ENCODE measurements at places on chromosomes 1 and 21. TPM values are rescaled to one million over a fixed set of nuclear protein-coding genes. Genes with fewer than 3 reads are reported as not detected.

- DNase-seq: no peak
Measured at GRCh38 chr1:242219298-242219901, 220.5 kb upstream of the MAP1LC3C start.

DNA sequence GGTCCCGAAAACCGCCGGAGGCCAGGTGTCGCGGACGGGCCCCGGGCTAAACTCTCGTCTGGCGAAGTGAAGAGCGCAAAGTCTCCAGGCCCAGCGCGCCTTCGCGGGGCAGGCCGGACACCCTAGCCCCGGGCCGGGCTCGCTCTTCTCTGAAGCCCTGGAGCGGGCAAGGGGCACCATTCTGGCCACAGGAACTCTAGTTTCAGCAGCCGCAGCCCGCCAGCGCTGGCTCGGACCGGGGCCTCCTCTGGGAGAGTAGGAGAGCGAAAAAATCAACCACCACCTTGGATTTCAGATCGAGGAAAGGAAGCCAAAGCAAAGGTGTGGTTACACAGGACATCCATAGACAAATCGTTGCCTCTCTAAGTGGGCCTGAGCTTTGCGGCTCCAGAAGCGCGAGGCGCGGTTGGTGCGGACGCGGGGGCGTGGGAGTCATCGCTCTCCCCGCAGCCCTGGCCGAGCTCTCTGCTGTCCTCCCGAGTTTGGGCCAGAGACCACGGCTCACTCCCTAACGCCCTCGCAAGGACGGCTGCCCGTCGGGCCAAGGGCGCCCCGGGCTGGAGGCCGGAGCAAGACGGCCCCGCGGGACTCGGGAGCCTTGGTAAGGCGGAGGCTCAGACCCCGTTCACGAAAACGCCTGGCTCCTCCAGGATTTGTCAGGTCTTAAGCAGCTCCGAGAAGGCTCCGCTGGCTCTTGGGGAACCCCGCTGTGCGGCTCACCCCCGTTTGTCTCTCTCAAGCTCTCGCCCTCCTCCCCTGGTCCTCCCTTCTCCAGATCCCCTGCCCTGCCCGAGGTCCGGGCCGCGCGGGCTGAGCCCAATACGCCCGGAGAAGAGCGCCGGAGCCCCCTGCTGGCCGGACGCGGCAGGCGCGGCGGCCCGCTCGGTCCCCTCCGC is 132.9 kb upstream of the DPYD start:
- peak; percentile 73 for DNase-seq

DNA sequence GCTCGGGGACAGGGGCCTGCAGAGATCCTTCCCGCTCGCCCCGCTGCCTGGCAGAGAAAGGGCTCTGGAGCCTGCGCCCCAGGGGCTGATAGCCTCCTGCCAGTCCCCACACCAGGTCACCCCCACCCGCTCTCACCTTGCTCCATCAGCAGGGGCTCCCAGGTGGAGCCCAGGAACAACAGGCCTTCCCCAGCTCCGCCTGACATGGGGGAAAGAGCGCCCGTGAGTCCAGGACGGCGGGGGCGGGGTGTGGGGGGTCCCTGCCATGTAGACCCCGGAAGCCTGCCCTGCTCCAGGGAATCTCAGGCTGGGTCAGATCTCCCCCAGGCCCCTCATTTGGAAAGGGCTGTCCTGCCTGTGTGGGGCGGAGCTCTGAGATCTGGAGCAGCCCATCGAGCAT is 166.5 kb downstream of the PRDM16 start:
- no peak for DNase-seq

GRCh38 chr21:19713313-19713712 is 1284.9 kb upstream of the NCAM2 start:
- DNase-seq: no peak

- no peak for DNase-seq
Measured at GRCh38 chr1:85984636-85985035, 171.9 kb downstream of the COL24A1 start.

- DNase-seq: no peak
Measured at GRCh38 chr1:191348328-191348727, 809.9 kb upstream of the RGS18 start.

DNA sequence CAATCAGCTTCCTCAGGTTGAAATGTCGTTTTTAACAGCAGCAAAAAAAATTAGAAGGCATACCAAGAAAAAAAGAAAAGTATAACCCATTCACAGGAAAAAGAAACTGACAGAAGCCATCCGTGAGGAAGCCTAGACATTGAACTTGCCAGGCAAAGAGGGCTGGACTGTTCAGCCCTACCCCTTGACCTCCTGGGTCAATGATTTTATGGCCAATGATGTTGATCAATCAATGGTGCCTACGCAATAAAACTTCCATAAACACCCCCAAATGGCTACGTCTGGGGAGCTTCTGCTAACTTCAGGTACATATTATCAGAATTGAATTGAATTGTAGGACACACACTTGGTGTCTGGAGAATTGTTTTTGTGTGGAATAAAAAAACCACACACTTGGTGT is 4.8 kb upstream of the PSEN2 start:
- DNase-seq: no peak

DNA sequence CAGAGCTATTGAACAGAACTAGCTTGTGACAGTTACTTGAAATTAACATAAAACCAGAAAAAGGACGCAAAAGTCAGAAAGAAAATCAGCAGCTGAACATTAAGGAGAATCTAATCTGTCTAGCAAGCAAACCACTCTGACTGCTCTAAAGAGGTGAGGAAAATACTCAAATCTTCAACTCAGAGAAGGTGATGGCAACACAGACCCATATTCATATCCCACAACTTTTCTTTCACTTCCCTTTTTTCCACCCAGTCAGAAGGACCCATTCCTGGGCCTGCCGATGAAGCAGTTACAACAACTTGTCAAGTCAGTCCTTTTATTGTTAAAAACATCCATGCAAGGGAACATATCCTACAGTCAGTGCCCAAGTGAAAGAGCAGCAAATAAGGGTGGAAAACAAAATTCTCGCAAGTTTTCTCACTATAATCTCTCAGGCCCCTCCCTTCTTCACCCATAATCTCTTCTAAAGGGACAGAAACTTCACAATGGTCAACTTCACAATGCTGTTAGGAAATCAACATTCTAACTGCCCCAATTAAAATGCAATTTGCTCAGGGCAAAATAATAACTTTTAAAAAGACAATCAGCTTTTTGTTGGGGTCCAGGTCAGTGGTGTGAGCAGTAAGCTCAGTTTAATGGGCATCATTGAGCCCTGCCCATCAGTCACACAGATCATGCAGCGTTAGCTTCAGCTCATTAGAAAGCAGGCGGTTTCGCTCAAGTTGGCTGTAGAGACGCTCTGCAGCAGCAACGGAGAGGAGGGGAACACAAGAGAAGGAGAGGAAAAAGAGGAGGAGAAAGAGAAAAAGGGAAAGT is 3.6 kb upstream of the NUP210L start:
- DNase-seq: peak; percentile 52

- no peak for DNase-seq
Measured at GRCh38 chr21:31052489-31053142, 14.3 kb upstream of the KRTAP19-8 start.

GRCh38 chr1:223717695-223718363 is 5.5 kb downstream of the CAPN2 start:
- DNase-seq: no peak

GRCh38 chr1:234368320-234369032 is 4.8 kb upstream of the COA6 start:
- DNase-seq: no peak

Gene SRGAP2B
- 26.2 TPM for total RNA-seq

Gene SGIP1
- total RNA-seq: 1.7 TPM
